Frontal cortex (tissue), 4 donors: ENCODE measurements at places on chromosomes 1 and 21.

DNA sequence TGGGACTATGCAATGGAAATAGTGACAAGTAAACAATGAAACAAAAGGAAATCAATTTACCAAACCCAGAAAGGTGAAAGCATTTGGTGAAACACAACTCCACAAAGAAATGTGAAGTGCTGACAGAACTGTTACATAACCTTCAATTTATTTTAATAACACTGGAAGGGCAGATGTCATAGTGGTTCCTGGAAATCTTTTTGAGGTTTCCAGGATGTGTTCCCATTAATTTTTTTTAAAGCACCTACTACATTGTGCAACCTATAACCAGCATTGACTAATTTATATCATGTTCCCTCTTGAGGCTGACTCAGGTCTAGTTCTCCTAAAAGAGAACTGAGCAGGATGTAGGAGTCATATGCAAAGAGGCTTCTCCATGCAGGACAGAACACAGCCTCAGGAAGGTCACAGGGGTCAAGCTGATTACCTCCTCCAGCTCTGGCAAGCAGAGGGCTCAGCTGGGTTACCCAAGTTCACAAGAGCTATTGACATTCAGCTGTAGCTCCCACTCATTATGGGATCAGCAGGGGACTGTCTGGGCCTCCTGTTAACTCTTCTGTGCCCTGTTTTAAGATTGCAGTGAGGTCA, 157.1 kb upstream of the NRIP1 start:
- DNase-seq, result peak; percentile 5

DNA sequence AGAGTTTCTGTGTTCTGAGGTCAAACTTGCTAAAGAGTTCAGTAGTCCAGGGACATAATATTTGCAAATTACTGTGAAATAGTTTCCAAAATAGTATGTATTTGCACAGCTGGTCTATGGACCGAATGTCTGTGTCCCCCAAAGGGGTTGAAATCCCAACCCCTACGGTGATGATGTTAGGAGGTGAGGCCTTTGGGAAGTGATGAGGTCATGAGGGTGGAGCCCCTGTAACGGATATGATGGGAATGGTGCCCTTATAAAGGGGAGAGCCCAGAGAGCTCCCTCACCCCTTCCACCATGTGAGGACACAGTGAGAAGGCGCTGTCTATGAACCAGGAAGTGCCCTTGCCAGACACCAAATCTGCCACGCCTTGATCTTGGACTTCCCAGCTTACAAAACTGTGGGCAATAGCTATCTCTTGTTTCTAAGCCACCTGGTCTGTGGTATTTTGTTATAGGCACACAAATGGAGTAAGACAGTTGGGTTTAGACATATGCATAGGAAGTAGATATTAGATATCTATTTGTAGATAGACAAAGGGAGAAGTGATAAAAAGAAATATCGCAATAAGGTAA, 21.7 kb downstream of the RNF187 start:
- DNase-seq, result no peak

GRCh38 chr1:192905049-192905448, 96.2 kb downstream of the RGS2 start:
- DNase-seq, result no peak

DNA sequence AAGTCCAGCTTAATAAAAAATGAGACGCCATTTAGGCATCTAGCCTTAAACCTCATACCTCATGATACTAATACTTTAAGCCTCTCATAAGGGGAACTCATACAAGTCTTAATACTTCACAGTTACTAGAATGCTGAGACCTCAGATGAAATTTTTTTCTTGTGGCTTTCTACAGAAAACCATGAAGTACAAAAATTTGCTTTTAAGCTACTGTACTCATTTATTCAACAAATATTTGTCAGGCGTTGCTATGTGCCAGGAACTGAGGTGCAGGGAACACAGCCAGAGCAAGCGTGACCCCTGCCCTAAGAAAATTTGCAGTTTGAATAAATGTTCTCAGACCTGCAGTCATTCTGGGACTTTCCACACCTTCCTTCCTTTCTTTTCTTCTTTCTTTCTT, 150.6 kb downstream of the MRPL39 start:
- DNase-seq, result no peak

- no peak for DNase-seq
Observed at GRCh38 chr1:199706826-199707606, 320.5 kb upstream of the NR5A2 start.

DNA sequence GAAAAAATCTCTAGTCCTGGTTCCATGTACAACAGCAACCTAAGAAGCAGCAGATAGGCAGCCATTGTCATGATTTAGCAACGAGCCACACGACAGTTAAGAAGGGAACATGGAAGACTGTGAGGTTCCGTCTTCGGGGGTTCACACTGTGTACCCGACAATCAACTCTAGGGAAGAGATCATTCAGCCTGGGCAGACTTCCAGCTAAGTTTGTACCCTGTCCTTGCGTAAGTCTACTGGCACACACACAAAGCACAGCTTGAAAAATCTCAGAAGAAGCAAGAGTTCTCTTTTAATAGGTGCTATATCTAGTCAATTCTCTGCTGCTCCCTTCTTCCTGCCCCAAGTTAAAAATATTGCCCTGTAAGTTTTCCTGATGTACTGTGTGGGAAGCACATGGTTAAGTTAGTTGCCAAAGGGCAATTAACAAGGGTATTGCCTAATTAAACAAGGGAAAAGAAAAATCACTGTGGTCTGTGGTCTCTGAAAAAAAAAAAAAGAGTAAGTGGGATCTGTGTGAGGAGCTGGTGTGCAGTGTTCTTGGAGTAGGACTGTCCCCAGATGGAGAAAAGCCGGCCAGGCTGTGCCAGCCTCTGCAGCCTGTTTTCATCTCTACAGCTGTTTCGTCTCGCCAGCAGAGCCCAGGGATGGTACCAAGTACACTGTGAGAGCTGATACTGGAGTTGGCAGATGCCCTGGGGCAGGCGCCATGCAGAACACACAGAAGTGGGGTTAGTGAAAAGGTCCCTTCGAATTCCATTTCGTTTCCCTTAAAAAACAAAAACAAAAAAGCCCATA, 6.4 kb upstream of the MYBPHL start:
- DNase-seq, result peak; percentile 33

DNA sequence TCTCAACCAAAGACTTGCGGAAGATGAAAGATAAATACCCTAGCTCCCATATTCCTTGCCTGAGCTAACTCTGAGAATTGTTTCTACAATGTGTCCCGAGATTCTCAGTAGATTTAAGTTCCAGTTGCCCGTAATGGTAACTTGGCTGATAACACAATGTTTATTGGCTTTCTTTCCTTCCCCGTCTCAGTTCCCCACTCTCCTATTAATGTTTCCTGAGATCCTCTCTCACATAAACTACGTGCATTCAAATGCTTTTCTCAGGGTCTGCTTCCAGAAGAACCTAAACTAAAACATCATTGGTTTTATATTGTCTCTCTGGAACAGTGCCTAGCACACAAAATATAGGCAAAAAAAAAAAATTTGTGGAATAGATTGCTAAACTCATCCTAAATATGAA, 794.2 kb upstream of the ADGRL2 start:
- no peak for DNase-seq

DNA sequence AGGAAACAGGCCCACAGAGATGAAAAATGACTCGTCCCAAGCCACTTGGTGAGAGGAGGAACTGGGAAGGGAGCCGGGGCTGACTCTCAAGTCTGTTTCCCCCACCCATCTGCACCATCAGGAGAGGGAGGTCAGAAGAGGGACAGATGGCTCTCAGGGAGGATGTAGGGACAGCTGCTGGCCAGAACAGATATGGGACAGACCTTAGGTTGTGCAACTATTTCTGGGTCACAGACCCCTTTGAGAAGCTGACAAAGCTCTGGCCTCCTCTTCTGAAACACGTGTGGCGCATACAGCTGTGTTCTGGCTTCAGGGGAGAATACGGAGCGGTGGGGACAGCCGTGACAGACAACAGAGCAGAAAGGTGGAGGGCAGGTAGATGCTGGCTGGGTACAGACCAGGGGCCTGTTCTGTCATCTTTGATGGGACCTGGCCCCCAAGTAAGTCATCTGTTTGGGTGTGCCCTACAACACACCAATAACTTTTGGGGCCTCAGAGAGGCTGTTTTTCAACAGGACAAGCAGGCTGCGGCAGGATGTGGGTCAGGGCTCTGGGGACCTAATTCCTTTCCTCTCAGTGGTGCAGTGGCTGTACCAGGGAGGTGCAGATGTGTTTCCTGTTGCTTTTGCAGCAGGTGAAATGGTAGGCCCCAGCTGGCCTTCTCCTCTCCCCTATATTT, 7.3 kb downstream of the SH3BGRL3 start:
- DNase-seq, result no peak

DNA sequence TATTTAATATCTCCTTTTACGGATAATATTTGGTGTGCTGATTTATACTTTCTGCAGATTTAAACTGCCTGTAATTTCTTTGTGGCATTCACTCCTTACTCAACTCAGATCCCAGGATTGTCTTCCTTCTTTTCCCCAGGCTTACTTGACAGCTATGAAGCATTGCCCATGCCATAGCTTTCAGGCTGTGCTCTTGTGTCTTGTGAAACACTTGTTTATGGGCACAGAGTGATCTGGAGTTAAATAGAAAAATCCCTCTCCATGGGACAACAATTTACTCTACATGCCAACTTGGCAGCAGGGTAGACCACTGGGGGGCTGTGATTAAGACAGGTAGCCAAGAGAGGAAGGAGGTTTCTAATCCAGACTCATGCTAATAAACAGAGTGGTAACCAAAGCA, 57.4 kb downstream of the PPP1R12B start:
- DNase-seq, result no peak

DNA sequence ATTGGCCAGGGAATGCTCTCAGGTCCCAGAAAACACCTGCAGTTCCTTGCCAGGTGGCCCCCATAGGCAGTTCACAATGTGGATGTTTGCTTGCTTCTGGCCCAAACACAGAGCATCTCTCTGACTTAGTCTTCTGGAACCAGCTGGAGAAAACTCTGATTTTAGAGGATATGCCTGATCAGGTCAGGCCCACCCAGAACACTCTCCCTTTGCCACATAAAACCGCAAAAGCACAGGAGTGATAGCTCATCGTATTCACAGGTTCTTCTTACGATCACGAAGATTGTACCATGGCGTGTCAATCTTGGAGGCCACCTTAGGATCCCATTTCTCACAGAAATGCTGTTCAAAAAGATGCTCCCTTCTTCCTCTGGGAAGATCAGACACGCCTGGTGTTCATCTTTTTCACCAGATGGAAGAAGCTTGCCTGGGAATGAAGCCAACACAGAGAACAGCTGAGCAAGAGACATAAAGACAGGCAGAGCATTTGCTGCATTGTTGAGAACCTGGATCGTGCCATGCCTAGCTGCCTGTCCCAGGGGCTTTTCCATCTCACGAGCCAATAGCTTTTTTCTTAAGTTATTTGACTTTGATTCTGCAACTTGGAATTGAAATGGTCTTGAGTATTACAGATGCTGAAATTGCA, 11.6 kb upstream of the CD247 start:
- DNase-seq, result no peak

DNA sequence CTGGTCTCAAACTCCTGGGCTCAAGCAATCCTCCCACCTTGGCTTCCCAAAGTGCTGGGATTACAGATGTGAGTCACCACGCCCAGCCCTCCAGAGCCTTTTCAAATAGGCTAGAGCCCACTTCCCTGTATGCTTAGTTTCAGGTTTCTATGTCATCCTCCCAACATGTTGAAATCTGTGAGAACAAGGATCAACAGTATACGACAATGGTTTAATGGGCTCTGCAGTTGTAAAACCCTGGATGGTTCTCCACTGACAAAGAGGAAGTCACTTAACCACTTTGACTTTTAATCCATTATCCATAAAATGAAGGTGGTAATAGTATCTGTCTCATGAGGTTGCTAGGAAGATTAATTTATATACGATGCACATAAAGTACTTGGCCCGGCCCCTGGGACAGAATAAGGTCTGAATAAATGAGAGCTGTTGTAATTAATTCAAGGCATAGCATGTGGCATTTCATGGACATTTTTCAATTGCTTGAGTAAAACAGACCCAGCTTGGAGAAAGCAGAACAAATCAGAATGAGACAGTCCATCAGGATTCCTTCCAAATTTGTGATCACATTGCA, 113.9 kb upstream of the ZNF648 start:
- no peak for DNase-seq

GRCh38 chr1:65476327-65476726, 55.9 kb downstream of the LEPR start:
- DNase-seq, result no peak

DNA sequence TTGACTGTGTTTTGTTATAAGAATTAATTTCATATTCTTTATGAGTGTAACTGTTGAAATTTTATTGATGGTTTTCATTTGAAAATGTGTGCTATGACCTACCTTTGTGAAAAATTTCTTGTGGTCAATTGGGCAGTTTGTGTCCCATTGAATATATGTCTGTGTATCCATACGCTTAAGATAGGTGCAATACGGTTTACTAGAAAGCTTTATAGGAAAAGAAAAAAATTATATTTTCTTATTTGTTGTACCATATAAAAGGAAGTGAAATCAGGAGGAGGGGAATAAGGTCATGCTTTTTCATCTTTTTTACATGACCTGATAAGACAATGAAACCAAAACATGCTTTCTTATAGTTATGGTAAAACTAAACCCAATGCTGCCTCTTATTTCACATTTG, 807.7 kb downstream of the USP25 start:
- DNase-seq, result no peak

DNA sequence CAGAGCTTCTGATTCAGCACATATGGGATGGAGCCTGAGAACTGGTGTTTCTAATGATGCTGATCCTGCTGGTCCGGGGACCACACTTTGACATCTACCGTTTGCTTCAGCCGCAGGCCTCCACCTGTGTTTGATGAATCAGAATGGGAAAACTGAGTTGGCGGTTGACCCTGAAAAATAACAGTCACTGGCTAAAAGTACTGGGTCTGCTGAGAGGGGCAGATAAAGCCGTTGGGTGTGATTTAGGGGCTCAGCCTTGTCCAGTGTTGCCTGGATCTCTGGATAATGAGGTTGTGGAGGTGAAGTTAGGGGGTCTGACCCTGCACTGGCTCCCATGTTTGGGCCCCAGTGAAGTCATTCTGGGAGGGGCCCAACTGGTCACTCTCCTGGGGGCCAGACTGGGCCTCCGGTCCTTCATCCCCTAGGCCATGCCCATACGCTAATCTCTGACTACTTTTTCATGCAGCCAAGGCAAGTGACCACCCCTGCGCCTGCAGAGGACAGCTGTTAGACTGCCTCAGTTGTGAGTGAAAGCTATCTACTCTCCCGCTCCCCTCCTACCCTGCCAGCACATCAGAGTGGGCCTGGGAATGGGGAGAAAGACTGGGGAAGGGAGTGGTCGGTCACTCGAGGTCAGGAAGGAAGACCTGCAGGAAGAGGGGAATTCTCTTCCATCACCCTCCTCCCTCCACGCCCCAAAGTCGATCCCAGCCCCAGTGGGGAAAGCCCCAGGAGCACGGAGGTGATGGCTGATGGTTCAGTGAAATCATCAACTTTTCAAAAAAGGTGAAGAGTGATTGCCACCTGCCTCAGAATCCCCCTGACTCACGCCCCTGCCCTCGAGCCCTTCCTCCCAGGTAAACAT, 27.7 kb downstream of the VASH2 start:
- DNase-seq, result no peak

DNA sequence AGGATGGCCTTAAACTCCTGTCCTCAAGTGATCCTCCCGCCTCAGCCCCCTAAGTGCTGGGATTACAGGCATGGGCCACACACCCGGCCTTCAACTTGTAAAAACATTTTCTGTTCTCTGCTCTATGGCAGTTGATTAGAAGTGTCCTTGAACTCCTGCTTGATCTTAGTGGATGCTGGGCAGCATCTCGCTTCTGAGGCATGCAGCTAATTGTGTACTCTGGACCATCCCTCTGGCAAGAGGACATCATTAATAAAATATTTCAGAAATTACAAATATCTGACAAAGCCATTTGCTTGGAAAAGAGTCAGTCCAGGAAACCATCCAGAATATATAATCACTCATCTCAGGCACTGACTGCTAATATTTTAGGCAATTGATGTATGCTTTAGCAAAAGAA, 8.1 kb downstream of the NGF start:
- no peak for DNase-seq
